Renal cortical epithelial cell (primary cell): ENCODE measurements at places on chromosomes 2 and 18. TPM values are rescaled to one million over a fixed set of nuclear protein-coding genes. Genes with fewer than 3 reads are reported as not detected.

GRCh38 chr2:240355962-240356361 lies 79.5 kb upstream of the GPC1 start:
- no peak for DNase-seq

- DNase-seq = peak; percentile 47
Observed at GRCh38 chr2:223047260-223047761, 4.7 kb upstream of the KCNE4 start.

- DNase-seq = peak; percentile 28
Observed at GRCh38 chr18:43886341-43886740, 609.1 kb upstream of the SYT4 start.

The ZBTB7C gene
- 0.17 and 0.99 TPM in 2 replicates for total RNA-seq

DNA sequence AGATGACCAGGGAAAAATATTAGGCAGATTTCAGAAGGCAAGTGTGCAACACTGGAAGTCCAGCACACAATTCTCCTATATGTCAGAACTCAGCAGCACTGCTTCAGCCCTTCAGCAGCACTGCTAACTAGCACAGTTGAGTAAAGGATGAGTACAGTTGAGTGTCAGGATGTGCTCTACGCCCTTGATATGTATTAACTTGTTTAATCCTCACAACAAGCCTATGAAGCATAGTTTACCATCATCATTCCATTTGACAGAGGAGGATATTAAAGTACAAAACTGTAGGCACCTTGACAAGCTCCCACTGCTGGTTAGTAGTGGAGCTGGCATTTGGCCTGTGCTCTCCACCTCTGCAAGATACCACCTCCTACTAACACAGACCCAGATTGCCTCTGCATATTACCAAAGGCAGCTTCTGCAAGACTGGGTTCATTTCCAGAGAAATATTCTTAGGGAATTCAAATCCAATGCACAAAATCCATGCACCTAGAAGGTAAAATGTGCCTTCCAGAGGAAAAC lies 230.8 kb downstream of the ANAPC1 start:
- DNase-seq = no peak

- no peak for DNase-seq
Observed at GRCh38 chr2:220076734-220077133, 449.3 kb downstream of the SLC4A3 start.

The ZNF516 gene
- 20.5 and 26.7 TPM in 2 replicates for total RNA-seq

DNA sequence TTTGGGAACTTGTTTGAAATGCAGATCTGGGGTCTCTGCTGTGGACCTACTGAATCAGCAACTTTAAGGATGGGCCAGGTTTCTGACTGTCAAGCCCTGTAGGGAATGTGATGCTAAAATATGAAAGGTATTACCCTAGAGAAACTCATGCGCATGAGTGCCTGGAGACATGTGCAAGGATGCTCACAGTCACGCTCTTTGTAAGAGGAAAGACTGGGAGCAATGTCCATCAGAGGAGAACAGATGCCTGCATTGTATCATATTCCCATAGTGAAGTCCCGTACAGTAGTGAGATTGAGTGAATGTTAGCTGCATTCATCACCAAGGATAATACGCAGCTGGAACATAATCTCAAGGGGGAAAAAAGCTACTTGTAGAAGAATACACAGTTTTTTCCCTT lies 14.1 kb downstream of the ZNF407 start:
- DNase-seq = no peak

DNA sequence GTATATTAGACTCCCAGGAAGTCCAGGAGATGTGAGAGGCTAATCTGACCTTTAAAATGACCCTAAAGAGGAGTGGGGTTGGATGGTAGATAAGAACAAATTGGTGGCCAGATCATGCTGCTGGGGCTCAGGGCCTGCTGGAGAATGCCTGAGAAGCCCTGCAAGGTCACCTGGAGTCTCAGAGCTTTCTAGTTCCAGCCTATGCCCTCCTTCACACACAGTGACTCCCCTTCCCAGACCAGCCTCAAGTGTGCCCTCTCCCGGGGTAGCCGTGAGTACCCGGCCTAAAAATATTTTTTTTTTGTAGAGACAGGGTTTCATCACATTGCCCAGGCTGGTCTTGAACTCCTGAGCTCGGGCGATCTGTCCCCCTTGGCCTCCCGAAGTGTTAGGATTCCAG lies 44.2 kb upstream of the FZD5 start:
- no peak for DNase-seq
